ENCODE measurements at places on chromosomes 1 and 21.

GRCh38 chr1:6777813-6778212, 7.4 kb upstream of the CAMTA1 start:
- DNase-seq, result no peak

DNA sequence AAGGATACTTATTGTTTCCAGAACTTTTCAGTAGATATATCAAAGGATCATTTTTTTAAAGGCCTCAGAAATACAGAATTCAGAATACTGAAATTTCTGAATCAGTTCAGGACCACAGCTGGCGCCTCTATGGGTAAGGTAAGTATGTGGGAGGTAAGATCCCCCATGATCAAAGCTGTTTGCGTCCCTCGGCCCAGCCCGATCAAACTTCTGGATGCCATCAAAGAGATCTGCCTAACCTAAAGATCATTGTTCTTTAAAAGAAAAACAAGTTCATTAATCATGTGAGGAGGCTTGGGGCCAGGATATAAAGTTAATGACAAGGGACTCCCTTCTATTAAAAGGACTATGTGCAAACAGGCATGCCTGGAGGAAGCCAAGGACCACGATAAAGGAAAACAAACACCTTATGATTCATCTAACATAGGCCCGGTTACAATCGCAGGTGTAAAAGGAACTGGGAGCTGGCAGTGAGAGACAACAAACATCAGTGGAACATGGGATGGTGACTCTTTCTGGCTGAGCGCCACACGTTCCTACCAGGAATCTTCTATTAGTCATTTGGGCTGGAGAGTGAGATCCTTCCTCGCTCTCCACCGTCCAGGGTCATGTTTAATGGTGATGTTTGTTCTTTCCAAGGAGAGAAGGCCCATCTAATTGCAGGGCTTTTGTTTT, 2.8 kb upstream of the BACE2 start:
- no peak for DNase-seq

DNA sequence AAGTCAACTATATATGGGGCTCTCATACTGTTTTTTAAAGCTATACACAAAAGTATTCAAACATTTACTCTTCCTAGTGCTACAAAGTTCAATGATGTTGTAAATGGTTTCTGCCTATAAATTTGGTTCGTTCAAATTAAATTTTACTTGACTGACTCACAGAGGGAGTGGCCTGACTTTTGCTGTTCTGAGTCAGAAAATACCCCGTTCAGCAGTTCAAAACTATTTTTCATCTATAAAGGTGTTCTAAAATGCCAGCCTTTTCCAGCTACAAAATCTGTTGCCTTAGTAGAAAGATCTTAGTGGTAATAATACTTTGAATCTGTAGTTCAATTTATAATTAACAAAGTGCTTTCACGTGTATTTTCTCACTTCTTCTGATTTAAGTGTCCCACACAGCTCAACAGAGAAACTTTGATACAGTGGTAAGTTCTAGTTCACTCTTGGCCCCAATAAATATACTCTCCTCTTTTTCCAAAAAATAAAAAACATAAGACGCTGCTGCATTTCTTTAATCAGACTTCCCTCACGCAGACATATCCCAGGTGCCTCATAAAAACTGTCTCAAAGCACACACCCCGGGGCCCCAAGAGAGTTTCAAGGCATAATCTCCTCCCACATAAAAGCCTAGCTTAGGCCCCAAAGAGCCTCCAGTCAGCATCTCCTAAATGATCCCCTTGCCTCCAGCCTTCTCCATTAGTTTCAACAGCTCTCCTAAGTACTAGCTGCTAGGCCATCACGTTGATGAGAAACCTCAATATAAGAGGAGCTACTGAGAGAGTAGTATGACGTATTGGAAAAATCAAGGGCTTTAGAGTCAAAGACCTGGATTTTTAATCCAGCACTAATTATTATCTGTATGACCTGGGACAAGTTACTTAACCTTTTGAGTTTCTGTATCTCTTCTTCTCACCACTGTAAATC, 3.2 kb downstream of the PTP4A2 start:
- no peak for DNase-seq

DNA sequence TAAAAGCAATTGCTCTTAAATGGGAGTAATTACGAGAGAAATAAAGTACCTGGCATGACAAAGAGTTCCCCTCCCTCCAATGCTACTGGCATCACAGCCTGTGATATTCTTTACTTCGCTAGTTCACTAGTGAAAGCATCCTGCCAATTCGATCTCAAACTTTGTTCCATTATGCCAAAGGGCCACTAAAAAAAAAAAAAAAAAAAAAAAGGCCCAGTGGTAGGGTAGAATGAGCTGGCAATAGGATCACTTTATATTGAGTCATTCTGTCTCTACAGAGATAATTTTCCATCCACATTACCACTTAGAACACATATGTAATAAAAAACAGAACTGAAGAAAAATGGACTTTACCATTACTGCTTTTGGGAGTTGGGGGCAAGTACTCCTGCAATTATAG, 11.2 kb downstream of the PUM1 start:
- DNase-seq, result no peak
